ENCODE measurements at places on chromosomes 12 and 14.

- DNase-seq, result no peak
Measured at GRCh38 chr12:93663006-93663728, 14.0 kb upstream of the CRADD start.

DNA sequence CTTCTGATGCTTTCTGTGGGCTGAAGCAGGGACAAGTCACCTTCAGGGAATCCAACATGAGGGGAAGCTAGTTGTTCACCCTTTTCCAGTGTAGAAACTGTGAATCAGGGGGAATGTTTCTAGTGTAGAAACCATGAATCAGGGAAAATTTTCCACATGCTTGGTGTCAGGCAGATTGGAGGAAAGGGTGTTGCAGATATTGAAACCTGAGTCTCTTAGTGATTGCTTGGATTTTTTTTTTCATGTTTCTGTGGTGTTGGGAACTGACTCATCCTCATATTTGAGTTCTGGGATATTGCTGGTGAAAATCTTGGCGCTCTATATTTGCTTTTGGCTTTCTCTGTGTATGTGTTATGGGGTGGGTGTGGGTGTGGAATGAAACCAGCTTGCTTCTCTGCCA, 144.5 kb upstream of the FBXO33 start:
- DNase-seq, result no peak

DNA sequence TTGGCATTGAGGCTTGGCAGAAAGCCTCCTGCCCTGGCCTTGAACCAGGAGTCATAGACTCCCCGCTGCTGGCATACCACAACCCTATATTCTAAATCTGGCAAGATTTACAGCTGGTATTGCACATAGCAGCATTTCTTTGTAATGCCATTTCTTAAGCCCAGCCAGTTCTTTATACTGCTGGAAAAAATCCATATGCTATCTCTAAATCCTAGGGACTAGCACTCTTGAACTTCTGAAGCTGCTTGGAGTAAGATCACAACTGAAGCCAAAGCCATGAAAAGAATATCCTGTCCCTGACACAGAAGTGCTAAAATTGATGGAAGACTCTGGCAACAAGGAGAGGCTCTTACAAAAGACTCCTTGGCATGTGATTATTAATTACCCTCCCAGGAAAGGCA, 89.3 kb downstream of the KCNC2 start:
- DNase-seq, result peak; percentile 32

GRCh38 chr12:19778797-19779196, 339.5 kb downstream of the AEBP2 start:
- DNase-seq, result no peak

- peak; percentile 64 for DNase-seq
Measured at GRCh38 chr14:20606190-20606901, 15.2 kb upstream of the RNASE12 start.

- DNase-seq, result no peak
Measured at GRCh38 chr14:21262410-21262809, 6.8 kb downstream of the HNRNPC start.

GRCh38 chr12:659090-659683, 4.1 kb downstream of the NINJ2 start:
- DNase-seq, result no peak

DNA sequence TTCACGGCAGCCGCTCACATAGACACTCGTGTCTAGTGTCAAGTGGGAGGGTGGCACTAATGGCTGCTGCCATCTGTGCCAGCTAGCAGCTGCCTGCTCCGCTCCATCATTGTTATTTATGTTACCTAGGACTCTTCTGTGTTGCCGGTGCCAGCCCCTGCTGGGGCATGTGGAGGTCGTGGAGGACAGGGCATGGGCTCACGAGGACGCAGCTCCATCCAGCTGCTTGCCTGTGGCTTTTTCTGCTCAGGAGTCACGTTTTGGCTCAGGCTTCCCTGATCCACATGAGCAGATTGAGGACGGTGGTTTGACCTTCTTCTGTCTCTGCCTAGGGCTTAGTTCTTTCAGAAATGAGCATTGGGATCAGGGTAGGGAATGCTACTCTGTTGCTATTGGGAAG, 31.2 kb downstream of the TPCN1 start:
- DNase-seq, result no peak

- no peak for DNase-seq
Measured at GRCh38 chr12:88503281-88503703, 77.0 kb downstream of the KITLG start.

- DNase-seq, result no peak
Measured at GRCh38 chr14:85195872-85196477, 334.0 kb upstream of the FLRT2 start.

GRCh38 chr14:65304963-65305362, 107.6 kb upstream of the FUT8 start:
- no peak for DNase-seq

DNA sequence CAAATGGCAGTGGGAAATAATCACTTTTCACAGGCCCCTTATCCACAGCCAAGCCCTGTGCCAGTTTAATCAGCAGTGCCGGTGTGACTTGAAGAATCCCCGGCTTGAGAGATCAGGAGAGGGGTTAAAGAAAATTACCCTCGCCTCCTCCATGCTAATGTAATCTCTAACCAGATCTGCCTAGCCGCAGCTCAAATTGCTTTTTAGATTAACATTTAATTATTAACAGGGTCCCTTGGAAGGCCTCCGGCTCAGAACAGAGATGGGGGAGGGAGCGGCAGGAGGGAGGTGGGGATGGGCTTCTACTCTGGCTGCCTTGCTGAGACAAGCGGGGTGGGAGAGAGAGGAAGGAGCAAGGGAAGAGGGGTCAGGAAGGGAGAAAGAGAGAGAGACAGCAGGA, 24.0 kb downstream of the FAM222A start:
- DNase-seq, result no peak

GRCh38 chr14:98249057-98249456, 1022.9 kb downstream of the BCL11B start:
- no peak for DNase-seq

GRCh38 chr14:78752518-78753188, 582.5 kb downstream of the NRXN3 start:
- peak; percentile 24 for DNase-seq

- DNase-seq, result no peak
Measured at GRCh38 chr12:103279444-103279843, 216.3 kb downstream of the C12orf42 start.

DNA sequence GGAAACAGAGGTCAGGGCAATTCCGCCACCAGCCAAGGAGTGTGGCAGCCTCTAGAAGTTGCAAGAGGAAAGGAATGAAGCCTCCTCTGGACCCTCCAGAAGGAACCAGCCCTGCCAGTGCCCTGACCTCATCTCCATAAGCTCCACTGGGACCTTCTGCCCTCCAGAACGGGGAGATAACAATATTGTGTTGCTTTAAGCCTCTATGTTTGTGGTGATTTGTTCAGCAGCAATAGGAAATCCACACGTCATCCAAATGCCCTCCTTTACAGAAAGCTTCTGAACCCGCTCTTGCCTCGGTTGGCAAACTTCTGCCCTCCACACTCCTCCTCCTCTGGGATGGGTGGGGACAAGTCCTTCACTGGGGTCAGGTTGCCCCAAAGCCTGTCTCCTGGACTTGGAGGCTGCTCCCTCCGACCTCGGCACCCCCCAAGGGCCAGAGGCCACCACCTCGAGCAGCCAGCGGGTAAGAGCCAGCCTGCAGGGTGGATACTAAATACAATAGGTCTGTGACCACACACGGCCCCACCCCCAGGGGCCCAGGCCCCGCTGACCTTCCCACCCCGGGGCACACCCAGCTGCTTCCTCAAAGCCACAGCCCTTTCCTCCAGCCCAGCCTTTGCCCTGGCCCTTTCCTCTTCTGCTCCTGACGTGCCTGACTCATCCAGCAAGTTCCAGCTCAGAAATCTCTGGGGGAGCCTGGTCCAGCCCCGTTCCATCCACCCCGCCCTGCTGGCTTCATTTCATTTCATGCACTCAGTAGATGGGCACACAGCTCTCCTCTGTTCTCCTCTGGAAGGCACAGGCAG, 58.7 kb upstream of the NCOR2 start:
- peak; percentile 80 for DNase-seq

DNA sequence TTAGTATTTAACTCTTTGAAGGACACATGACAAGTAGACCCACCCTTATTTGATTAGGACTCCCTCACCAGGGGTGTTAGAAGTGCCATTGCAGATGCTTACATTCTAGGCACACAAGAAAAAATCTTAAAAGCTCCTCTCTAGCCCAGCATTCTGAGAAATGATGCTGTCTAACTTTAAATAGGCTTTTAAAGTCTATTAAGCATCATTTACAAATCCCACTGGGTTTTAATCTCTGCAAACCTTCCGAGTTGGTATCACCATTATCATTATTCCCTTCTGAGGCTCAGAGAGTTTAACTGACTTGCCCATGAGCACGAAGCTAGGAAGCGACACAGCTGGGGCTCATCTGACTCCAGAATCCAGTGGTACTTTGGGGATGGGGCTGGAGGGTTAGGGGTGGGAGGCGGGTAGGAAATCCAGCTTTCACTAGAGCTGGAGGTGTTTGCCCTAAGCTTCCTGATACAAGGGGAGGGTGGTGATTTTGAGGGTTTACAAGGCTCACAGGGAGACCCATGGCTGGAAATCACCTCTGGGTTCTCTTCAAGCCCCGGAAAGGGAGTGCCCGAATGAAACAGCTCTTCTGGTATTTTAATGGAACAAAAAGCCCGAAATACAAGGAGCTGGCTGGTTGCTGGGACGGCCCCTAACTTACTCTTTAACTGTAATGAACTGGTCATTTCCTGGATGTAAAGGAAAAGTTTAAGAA, 109.2 kb upstream of the FUT8 start:
- DNase-seq, result peak; percentile 74

DNA sequence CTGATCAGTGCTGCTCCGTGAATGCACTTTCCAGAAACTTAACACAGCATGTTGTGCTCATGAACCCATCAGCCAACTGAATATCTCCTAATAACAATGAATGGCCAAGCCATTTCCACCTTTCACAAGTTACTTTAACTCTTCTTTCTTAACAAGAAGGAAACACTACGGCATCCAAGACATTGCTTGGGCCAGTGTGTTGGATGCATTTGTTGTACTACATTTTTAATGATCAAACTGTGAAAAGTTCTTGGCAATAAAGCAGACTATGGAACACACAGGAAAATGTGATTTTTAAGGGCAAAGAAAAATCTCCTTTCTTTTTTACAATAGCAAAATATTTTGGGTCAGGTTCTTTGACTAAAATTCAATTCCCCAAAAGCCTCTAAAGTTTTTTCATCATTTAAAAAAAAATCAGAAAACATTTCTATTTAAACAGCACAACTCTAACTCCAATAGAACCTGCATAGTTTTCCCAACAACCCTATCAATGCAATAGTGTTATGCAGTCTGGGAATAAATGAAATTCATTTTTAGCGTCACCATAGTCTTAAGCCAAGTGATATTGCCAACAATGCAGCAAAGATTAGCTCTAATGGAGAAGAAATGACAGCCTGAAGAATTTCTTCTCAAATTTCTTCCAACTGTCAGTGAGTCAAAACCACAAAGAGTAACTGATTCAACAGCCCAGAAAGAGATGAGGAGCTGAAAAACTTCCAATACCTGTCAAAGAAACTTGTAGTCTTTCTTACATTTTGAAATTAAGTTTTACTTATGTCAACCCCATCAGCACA, 50.7 kb upstream of the PTPRR start:
- no peak for DNase-seq

DNA sequence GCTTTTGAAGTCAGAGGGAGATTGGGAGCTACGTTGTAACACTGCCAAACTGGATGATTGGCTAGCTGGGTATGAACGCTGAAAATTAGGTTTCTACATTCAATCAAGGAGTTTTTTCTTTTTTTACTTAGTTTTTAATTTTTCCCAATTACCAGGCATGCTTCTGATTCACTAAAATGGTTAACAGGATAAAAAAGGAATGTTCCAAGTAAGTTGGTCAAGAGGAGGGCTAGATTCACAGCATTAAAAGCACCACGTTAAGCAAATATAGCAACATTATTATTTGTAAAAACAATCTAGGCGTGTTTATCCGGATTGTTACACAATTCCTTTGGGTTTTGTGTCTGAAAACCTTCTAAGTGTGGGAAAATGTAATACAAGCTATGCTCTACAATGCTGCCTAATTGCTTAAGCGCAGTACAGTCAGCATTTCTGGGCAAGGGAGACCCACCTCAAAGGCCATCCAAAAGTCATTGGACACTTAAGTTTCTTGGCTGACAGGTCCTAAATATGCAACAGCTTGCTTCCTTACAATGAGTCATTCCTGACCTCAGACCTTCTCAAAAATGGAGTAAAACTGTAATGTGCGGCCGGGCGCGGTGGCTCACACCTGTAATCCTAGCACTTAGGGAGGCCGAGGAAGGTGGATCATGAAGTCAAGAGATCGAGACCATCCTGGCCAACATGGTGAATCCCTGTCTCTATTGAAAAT, 1.2 kb downstream of the RPLP0 start:
- peak; percentile 42 for DNase-seq
